Neural progenitor cell (in vitro differentiated cells): ENCODE measurements at places on chromosomes 1 and 21.

GRCh38 chr1:221555689-221556433 lies 186.0 kb downstream of the DUSP10 start:
- no peak for DNase-seq

DNA sequence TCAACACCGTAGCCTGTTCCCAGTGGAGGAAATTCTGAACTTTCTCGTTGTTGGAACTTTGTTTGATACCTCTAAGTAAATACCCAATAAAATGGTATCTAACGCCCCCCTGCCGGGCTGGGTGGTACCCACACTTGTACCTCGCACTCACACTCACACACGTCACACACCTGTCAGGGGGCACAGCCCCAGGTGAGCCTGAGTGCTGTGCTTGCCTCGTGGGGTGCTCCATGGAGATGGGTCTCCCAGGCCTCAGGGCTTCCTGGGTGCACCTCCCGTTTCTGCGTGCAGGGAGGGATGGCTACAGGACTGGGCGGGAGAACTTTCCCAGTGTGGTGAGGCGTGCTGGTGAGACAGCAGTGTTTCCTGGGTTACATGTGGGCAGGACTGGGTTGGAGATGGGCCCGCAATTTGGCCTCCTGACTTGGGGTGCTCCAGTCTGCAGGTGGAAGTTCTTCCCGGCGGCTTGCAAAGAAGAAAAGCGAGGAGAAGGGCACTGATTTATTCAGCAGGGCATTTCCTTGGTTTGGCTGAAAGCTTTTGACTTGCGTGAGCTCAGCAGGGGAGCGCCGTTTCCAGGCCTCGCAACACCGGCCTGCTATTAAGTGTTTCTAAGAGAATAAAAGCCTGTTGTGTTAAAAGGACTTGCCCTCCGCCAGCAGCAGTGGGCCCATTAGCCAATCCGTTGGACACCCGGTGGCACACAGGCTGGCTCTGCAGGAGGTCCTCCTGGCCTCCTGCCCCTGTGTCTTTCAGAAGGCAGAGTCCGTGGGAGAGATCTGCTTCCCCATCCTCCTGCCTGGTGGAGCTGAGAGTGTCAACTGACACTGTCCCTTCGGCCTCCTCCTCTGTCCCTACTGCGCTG lies 79.7 kb downstream of the KIF26B start:
- DNase-seq = peak; percentile 87

DNA sequence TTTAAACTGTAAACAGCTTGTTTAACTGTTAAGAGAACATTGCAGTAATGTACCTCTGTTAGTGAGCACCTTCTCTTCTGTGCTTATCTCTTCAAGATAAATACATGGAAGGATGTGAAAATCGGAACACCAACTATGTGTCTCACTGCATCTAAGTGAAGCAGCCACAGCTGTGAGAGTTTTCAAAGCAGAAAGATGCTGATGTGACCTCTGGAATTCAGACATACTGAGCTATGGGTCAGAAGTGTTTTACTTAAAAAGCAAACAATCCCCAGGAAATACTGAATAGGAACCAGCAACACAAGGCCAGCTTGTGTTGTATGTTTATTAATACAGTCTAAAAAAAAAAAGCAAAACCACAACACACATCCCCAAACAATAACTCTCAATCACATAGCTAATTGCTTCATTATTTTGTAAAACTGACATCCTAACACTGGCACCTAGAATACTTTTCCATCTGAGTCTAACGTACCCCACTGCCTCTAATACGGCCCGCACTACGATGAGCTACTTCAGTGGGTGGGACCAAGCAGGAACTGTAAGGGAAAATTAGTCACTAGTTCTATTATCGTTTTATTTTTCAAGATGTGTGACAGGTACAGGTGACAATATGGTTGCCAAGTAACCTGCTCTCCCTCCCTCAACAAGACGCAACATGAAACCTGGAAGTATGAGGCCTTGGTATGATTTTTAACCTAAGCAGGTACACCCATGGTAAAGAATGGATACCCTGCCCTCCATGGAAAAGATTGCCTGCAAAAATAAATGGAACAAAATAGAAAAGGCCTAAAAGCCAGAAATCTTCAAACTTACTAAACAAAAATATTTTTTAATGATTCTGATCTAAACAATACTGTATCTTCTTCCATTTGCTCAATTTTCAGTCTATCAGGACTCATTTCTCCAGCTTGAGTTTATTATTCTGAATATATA lies 13.9 kb downstream of the ERRFI1 start:
- DNase-seq = no peak

GRCh38 chr1:203321273-203322052 lies 16.1 kb downstream of the BTG2 start:
- no peak for DNase-seq

DNA sequence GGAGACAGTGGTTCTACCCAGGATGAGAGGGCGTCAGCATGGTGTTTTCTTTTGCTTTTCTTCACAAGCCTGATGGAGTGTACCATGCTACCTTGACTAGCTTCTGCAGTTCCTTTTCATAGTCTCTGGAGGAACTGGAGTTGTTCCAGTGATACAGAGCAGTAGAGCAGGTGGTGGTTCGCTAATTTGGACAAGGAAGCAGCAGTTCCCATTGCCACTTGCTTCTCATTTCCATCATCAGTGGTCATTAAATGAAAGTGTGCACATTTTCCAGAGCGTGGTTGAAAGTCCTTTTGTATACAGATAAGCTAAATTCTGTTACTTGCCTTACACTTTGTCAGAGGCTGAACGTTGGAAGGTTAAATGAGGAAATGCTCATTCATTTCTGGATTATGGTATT lies 182.3 kb downstream of the C1orf21 start:
- DNase-seq = no peak

DNA sequence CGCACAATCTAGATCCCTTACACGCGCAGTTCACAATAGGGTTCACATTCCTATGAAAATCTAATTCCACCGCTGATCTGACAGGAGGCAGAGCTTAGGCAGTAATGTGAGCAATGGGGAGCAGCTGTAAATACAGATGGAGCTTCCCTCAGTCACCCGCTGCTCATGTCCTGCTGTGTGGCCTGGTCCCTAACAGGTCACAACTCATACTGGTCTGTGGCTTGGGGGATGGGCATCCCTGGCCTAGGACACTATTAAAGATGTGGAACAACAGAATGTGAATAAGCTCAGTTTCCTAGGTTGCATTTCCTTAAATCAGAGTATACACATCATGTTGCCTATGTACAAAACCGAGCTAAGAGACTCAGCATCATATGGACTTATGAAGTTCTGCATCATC lies 16.2 kb downstream of the IFI44 start:
- no peak for DNase-seq

DNA sequence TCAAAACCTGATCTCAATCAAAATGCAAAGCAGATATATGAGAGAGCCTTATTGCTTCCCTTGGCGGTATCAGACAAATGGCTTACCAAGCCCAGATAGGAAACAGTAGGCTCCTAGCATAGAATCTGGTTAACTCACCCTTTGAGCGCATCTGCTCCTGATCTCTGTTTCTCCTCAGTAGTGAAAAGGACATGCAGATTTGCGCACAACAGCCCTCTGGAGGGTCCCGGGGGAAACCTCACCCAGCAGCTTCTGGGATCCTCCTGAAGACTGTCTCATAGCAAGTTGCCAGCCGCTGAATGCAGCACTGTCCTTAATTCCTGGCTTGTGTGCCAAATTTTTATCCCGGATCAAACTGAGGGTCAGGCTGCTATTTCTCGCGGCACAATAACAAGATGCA lies 192.2 kb downstream of the FASLG start:
- DNase-seq = peak; percentile 10
